ENCODE measurements at places on chromosomes 7 and 10.
A peak's percentile ranks its signal among the peaks of the same experiment; 100 is the strongest.

GRCh38 chr7:157739031-157739430, 402.2 kb downstream of the DNAJB6 start:
- no peak for DNase-seq

DNA sequence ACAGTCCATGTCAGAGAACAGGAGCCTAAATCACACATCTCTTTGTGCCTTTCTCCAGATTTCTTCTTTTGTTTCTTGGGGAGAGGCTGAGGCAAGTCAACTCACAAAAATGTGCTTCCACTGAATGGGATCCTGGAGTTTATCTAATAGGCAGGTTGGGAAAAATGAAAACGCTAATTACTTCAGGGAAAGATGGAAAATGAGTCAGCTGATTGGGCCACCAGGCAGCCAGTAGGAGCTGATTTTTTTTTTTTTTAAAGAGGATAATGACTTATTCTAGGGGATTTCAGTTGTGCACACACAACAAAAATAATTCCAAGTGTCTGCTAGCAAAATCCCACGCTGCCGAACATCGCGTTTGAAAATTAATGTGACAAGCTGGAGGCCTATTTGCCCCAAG, 412.8 kb upstream of the ZMIZ1 start:
- DNase-seq: no peak

GRCh38 chr10:48800007-48800675, 115.5 kb downstream of the WDFY4 start:
- no peak for DNase-seq

DNA sequence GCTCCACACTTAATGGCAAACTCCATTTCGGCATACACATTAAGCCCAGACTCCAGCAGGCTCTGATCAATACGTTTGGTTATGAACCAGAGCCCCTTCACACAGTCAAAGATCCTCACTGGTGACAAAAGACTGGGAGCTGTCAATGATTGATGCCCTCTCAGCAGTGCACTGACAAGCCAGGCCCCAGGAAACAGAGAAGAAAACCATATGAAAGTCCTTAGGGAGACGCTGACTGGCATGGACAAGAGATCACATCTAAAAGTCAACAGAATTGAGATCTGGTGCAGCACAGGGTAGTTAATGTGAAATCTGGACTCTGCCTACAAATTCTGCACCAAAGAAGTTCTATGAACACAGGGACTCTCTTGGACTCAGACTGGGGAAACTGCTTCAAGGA, 600.9 kb upstream of the NRP1 start:
- no peak for DNase-seq

GRCh38 chr7:73770002-73770859, at the start of gene CLDN3:
Gene CLDN3, minus strand, starts transcription at chr7:73770270. Its CDS starts 221 bp downstream, at chr7:73770049.
- no peak for DNase-seq

DNA sequence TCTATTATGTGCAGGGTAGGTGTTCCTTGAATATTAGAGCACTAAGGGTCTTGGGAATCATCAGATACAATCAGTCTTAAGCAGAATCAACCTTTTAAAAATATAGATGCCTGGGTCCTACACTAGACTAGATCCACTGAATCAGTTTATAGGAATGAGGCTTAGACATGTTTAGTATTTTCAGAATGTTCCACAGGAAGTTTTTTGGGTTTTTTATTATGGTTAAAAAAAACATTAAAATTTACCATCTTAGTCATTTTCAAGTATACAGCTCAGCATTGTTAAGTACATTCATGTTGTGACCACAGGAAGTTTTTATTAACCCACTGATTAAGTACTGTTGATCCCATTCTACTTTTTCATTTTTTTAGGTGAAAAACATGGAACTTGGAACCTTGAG, 135.7 kb downstream of the LCOR start:
- DNase-seq: peak; percentile 36

- DNase-seq: no peak
These were observed 495.9 kb downstream of the XPNPEP1 start for GRCh38 chr10:109427411-109427810.

- DNase-seq: no peak
These were observed 8.8 kb downstream of the TRIM8 start for GRCh38 chr10:102653060-102653459.

DNA sequence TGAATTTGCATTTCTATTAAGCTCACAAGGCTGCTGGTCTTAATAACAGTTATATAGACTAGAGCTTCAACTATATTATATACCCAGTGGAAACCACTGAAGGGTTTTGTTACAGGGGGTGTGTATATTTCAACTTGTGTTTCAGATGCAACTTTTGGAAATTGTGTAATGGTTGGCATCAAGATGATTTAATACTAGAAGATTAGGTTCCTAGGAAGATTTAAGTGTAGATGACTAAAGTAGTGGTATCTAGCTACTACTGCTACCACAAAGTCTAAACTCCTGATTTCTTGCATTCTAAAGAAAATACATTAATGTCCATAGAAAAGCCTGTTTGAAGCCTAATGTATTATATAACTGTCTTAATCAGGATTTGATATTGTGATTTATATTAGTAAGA, 30.2 kb downstream of the AHR start:
- DNase-seq: no peak

DNA sequence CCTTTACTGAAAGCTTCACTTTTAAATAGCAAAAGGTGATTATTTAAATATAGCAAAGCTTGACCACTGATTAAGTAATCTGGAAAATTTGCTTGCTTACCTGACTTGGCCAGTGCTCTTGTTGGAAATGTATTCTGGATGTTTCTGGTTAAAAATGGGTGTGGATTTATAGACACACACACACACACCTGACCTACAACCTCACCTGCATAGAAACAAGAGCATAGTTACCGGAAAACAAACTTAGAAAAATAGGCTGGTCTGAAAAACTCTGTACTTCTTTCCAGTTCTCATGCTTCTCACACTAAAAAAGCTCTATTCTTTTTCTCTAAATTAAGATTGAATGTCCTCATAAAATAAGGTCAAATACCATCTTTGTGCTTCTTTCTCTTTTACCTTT, at the start of gene AGR3:
AGR3 (minus strand) TSS at position 140 of the 400 bp plus-strand sequence. CDS start 3,365 bp downstream, outside the sequence.
- DNase-seq: no peak

Measured in GM04503 (cell line).